ENCODE measurements at places on chromosomes 3 and 15.
A peak's percentile ranks its signal among the peaks of the same experiment; 100 is the strongest.

GRCh38 chr3:27659279-27660021 lies 62.7 kb downstream of the EOMES start:
- peak; percentile 52 for DNase-seq

GRCh38 chr3:29099296-29099695 lies 181.6 kb upstream of the RBMS3 start:
- no peak for DNase-seq

GRCh38 chr3:181609030-181609767 lies 102.5 kb upstream of the SOX2 start:
- DNase-seq: no peak

DNA sequence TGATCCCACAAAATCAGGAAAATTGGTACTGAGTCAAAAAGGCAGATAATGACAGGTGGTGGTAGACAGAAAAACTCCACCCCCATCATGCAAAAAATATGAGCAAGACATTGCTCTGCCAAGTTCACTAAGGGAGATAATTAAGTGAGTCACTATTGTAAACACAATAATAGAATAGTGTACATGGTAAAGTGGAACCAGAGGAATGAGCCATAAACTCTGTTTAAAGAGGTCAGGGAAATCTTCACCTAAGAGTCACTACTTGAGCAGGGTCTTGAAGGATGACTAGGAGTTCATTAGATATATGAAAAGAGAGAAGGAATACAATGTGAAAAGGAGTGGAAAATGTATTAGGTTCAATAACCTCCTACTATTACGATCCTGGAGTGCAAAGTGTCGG lies 213.4 kb upstream of the PEX5L start:
- DNase-seq: no peak

DNA sequence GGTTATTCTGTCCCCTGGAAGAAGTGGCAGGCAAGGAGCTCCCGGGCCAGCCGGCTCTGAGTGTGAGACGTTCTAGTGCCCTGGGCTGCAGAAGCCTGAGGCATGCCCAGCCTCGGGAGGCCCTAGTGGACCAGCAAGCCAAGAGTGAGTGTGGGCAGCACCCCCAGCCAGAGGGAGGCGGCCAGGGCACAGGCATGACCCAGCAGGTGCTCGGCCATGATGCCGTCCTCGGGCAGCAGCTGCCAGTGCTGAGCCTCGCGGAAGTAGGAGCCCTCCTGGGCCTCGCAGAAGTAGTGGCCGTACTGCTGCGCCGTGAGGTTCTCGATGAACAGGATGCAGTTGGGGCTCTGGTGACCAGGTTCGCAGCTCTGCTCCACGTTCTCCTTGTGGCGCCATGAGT lies 23.3 kb downstream of the SEMA7A start:
- no peak for DNase-seq

DNA sequence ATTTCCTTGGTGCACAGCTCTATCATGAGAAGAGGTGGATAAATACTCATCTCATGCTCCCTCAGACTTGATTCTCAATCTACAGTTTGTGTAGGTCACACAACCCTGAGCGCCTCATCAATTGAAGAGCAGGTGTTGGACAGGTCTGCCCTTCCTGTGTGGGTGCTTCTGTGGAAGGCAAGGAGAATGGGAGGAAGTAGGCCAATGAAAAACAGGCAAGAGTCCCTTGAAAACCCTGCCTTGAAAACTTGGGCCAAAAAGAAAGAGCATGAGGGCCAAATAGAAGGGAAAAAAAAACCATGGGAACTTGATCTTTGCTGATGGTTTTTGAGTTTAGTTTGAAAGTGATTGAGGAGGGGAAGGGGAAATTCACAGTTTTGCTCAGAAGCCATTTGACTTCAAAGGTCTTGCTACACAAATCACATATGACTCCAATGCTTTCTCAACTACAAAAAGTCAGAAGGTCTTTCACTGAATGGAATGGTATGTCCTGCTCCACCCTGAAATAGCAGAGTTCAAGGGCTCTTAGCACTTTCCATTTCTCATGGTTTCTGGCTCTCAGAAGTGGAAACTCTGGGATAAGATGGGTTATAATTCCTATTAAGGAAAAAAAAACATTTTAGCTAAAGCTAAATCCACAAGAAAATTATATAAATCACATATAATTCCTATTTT lies 37.2 kb upstream of the TM4SF1 start:
- DNase-seq: no peak

DNA sequence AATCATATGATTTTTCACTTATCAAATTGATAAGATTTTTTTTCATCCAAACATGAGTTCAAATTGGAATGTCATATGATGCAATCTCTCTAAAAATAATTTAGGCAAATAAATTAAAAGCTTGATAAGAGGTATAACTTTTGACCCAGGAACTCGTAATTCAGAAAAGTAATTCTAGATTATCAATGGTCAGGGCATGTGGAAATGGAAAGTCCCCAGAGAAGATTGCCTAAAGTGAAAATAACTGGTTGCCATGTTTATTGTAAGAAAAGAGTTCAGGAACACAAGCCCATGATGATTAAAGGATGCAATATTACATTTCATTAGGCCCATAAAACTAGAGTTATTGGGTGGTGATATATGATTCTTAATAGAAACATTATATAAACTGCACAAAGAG lies 1514.8 kb downstream of the SI start:
- no peak for DNase-seq

DNA sequence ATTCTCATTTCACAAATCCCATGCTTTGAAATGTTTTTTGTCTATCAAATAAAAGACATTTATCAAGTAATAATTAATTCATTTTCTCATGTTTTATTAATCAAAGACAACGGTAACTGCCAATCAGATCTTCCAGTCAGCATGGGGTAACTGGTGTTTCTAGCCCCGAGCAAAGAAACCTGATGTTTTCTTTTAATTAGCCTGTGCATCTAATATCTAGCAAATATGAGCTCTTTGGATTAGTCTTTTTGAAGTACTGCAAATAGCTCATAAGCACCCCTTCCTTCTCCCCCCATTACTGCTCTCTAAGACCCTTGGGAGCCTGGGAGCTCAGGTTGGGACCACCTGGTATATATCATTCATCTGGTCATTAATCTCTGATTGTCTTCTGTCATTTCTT lies 43.1 kb upstream of the SRGAP3 start:
- no peak for DNase-seq

GRCh38 chr3:72190050-72190449 lies 405.1 kb upstream of the PROK2 start:
- no peak for DNase-seq

DNA sequence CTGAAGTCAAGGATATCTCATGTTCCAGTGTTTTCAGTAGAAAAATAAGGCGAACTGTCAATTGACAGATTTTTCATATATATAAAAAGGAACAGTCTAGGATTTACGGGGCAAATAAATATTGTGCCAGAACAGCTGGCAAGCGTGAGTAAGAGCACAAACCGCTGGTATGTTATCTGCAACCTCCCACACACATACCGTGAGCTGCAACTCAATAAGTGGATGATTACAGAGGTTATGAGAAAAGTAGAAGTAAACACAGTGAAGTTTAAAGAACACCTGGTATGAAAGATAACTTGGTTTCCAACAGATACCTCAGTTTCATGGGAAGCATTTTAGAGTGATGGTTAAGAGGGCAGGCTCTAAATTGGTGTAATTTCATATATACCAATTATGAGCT lies 733.4 kb downstream of the TUSC7 start:
- no peak for DNase-seq

GRCh38 chr3:188176476-188176875 lies 22.5 kb downstream of the LPP start:
- DNase-seq: no peak

DNA sequence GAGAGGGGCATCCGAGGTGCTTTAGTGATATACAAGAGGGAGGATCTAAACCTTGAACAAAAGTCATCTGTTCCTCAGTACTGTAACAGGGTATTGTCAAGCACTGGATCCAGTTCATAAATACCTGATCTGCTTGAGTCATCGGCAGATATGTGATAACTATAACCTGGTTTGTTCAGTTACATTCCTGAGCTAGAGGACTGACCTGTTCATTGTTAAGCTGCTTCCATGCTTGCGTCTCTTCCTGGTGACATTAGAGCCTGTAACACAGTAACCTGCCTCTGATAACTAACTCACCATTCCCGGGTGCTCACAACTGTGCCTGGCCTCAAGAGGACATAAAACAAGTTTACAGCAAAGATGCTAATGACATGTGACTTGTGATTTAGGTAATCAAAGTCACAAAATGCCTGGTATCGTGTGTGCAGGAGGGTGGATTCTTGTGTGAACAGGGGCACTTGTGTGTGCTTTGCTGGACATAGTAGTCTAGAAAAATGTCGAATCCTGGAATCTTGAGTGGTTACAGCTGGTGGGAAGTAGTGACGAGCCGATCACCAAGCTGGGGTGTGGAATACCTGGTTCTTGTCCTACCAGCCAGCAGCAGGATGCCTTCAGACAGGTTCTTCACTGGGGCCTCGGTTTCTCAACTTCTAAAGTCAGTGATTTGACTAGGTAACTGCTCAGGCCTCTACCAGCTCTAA lies 30.9 kb upstream of the POLR2M start:
- DNase-seq: no peak

DNA sequence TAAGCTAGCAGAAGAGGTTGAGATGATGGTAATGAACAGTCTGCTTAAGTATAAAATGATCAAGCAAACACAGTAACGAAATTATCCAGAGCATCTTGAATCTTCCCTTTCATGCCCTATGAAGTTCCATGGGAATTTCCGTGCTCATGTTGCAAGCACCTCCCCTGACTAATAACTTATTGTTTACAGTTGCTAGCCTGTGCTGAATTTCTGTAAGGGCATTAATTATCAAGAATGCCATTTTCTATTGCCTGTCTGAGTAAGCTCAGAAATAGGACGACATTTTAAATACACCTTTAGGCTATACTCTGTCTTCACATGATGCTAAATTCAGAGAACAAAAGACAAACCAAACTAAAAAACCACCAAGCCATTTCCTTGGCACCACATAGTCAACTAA lies 257.5 kb upstream of the LRTM1 start:
- DNase-seq: no peak

Data from 8988T (cell line).